ENCODE measurements at places on chromosomes 6 and 20.

DNA sequence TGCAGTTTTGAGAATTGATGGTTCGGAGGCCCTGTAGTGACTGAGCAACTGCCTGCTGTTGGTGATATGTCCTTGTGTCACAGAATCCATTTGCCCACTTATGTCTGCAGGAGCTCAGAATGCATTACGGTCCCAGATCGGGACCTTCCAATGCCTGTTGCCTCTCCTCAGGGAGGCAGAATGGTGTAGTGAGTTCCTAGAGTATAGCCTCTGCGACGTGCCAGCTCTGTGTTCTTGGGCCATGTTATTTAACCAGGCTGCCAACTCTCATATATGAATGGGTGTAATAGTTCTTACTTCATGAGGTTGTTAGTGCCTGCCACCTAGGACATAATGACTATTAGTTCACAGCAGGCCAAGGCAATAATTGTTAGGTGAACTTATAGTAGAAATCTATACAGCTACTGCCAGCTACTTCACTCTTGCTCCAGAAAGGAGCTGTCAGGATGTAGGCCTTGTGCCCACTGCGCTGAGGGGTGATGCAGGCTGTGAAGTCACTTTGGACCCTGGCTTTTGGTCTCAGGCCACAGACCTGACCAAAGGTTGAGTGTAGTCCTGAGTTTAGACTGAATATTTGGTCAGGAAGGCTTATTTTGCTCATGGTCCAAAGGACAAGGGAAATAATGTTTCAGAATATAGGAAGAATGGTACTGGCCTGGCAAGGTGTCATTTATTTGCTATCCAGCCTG lies 82.1 kb downstream of the ASXL1 start:
- no peak for ATAC-seq

DNA sequence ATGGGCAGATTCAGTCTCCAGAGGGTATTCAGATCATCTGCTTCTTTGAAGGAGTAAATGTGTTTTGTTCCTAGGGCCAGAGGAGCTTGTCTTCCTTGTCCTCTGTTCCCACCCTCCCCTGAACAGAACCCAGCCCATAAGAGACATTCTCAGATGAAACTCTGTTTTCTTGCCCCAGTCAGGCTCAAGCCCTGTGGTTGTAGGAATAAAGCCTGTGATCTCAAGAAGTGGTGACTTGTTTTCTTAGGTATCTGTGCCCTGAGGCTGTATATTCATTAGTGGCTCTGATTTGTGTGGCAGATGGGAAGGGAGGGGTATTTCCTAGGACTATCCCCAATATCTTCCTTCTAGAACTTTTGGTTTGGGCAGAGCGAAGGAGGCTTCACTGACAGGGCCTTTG lies 27.9 kb downstream of the GSS start:
- no peak for ATAC-seq

- peak; percentile 54 for ATAC-seq
These were observed 67.5 kb downstream of the TBC1D7 start for GRCh38 chr6:13260831-13261230.

GRCh38 chr6:142345261-142345660 lies 43.5 kb downstream of the ADGRG6 start:
- no peak for ATAC-seq

DNA sequence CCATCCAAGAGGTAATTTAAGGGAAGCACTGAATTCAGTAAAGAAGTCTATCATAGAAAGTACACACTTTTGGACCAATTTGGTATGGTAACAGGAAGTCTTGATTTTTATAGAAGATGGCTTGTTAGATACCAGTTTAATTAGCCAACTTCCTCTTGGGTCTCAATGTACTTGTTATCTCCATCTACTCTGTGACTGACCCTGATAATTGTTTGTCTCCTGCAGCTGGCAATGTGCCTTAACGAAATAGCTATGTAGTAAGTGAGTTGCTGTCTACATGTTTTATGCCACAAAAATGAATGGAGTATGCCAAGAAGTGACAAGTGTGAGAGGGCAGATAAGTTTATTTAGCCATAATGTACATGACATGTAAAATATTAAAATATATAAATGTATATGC lies 410.5 kb upstream of the MAN1A1 start:
- ATAC-seq: no peak

- ATAC-seq: no peak
These were observed 170.7 kb downstream of the CDC5L start for GRCh38 chr6:44558024-44558831.

- no peak for ATAC-seq
These were observed 63.6 kb upstream of the NOX3 start for GRCh38 chr6:155519176-155519738.

DNA sequence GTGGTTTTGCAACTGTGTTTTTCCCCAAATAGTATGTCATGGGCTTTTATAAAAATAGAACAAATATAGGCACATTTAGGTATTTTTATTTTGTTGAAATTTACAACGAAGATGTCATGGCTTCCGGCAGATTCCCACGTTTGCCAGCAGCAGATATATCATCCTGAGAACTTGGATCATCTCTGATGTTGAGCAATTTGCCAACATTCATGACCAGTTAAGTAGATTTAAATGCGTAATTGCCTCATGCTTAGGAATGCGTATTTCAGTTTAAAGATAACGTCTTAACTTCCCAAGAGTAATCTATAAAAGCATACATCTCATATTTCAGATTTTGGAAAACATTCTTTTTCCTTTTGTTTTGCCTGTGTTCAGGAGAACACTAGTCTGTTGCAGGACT lies 457.8 kb downstream of the QKI start:
- ATAC-seq: no peak

All from stimulated activated memory B cell treated with anti-CD40 and anti-IgM and Interleukin-4, amounts not matched to agents 10 μg/mL and 1 μg/mL and 100 μg/mL, for 72 hours (primary cell).